Mesothelial cell of epicardium (in vitro differentiated cells): ENCODE measurements at places on chromosomes 7 and 10.

- no peak for DNase-seq
Measured at GRCh38 chr7:105210721-105211205, 178.0 kb downstream of the SRPK2 start.

DNA sequence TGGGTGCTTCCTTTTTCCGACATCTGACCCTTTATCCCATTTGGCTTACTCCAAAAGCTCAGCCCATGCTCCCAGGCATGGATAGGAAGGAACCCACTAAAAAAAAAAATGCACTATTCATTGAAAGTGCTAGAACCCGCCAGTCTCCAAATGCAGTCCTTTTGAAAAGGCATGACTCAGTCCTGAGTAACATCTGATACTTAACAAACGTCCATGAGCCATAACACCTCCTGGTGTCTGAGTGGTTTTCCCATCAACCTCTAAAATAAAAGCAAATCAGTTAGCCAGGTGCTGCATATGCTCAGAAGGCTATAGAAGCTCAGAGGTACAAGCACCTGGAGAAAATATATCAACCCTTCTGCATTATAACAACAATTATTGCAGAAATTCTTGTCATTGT lies 45.0 kb upstream of the CACUL1 start:
- no peak for DNase-seq

- DNase-seq, result no peak
Measured at GRCh38 chr7:31052841-31053601, 913 bp downstream of the ADCYAP1R1 start.

- no peak for DNase-seq
Measured at GRCh38 chr7:67422601-67423000, 426.0 kb downstream of the TYW1 start.

GRCh38 chr10:124722798-124723783 lies 21.1 kb downstream of the FAM53B start:
- no peak for DNase-seq
